Hematopoietic multipotent progenitor cell treated with erythropoietin and hydrocortisone succinate and interleukin-3 and kit ligand, for 17 days (in vitro differentiated cells): ENCODE measurements at places on chromosomes 7 and 10.

DNA sequence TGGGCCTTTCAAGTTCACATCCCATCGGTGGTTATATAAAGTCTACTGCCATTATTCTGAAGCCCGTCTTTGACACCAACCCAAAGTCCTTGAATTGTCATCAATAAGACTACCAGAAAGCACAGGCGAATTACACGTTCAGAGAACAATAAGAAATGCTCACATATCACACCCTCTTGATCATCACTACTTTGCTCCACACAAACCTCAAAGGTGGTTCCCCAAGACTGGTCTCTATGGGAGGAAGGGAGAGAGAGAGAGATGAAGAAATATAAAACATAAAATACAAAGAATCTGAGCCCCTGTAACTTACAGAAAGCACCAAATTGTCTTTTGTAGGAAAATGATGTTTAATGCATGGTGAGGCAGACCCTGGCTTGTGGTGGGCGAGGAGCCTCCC lies 4.4 kb downstream of the HIPK2 start:
- DNase-seq, result no peak

DNA sequence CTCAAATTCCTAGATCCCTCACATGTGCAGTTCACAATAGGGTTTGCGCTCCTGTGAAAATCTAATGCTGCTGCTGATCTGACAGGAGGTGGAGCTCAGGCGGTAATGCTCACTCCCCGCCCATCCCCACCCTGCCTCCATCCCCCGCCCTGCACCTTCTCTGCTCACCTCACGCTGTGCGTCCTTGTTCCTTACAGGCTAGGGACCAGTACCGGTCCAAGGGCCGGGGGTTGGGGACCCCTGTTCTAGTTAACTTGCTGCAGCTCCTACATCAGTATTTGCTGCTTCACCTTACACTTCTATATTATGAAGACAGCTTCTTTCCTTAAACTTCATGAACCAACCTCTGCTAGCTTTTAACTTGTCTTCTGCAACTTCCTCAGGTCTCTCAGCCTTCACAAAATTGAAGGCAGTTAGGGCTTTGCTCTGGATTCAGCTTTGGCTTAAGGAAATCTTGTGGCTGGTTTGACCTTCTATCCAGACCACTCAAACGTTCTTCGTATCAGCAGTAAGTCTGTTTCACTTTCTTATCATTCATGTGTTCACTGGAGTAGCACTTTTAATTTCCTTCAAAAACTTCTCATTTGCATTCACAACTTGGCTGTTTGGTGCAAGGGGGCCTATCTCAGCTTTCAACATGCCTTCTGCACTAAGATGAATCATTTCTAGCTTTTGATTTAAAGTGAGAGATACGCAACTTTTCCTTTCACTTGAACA lies 1.7 kb upstream of the TNKS2 start:
- peak; percentile 40 for DNase-seq

DNA sequence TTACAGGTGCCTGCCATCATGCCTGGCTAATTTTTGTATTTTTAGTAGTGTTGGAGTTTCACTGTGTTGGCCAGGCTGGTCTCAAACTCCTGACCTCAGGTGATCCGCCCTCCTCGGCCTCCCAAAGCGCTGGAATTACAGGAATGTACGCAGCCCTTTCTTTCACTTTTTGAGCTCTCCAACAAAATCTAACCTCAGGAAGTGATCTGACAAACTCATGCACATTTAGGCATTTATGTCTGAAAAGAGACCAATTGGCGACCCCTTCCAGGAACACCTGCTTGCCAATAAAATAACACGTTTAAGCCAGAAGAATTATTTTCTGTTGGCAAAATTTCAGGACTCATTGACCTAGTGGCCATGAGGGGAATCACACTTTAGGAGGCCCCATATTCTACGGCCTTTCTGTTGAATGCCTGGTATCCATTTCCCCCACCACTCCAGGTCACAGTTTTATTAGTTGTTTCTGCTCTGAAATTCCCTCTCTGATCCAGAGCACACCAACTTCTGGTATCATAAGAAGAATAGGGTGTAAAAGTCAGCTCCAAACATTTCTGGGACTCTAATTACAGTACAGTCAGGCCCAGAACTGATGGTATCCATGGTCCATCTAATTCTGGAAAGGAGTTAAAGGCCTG lies 65.8 kb upstream of the FRMD4A start:
- no peak for DNase-seq

DNA sequence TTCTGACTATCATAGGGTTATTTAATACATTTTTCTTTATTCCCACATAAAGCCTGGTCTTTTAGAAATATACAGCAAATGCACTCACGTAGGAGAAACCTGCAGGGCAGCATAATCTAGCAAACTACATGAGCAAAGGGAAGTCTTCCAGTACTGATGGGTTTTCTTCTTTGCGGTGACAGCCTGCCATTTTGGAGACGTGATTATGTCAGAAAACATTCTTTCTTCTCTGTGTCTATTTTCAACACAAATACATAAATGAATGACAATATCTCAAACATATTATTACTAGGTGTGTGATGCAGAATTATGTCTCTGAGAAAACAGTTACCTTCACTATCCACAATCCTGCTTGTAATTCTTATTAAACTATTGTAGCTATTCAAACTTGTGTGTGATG lies 425.0 kb downstream of the GPAM start:
- no peak for DNase-seq

DNA sequence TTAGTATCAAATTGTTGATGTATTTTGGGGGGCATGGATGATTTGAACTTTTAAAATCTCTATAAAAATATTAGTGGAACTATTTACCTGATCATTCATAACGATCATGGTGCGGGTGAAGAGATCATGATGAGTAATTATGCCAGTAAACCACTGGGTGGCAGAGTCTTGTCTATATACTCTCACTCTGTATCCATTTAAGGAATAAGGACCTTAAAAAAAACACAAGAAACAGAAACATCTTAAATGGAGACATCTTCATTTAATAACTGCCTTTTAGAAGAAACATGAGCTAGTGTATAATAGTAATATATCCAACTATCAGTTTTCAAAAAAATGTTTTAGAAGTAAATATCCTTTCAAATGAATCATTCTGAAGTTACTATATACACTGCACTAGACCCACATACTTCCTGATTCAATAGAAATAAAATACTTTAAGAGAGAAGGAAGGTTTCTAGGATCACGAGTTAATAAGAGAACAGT lies 84.0 kb downstream of the NRBF2 start:
- peak; percentile 84 for DNase-seq

DNA sequence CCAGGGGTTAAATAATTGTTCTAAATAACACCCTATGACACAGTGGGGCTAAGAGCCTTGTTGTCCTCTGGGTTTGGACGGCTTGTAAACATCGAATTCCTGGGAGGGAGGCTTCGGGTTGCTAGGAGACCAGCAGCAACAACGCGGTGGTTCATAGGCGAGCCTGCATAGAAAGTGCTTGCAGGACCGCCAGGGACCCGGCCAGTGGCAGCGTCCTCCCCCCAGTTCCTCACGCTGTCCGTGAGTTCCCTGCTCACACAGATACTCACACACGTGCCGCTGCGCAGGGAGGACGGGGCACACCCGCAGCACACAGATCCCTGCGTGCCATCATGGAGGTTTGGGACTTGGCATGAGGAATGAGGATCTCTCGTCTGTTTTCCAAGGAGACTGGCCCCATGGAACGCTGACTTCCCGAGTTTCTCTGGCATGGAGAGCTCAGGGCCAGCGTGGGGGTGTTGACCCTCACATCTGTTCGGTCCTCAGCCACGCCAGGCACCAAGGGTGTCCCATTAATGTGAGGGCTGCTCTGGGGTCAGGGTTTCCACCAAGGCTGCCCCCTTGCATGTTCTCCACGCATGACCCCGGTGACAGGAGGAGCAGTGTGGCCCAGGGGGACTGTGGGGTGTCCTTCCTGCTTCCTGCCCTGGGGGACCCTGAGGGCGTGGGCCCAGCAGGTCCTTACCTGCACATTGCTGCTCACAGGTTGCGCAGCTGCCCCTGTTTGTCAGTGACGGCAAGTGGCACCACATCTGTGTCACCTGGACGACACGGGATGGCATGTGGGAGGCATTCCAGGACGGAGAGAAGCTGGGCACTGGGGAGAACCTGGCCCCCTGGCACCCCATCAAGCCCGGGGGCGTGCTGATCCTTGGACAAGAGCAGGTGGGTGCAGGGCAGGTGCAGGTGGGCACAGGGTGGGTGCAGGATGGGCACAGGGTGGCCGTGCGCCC lies 9.7 kb downstream of the NPTX2 start:
- no peak for DNase-seq

- DNase-seq, result no peak
These were observed 203.6 kb downstream of the VTI1A start for GRCh38 chr10:112650588-112651030.

DNA sequence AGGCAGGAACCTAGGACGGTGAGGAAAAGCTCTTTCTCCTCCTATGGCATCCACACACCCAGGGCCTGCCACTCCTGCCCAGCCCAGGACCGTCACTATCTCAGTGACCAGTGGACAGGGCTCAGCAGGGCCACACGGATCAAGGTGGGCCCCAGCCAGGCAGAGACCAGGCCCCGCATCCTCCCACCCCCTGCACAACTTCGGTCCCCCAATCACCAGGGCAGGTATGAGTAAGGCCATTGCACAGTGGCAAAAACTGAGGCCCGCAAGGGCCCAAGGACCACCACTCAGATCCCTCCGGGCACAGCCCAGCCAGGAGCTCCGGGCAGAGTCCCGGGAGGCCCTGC lies 30.3 kb downstream of the OAT start:
- no peak for DNase-seq

- no peak for DNase-seq
These were observed 423.4 kb downstream of the SORCS1 start for GRCh38 chr10:106741006-106741530.

DNA sequence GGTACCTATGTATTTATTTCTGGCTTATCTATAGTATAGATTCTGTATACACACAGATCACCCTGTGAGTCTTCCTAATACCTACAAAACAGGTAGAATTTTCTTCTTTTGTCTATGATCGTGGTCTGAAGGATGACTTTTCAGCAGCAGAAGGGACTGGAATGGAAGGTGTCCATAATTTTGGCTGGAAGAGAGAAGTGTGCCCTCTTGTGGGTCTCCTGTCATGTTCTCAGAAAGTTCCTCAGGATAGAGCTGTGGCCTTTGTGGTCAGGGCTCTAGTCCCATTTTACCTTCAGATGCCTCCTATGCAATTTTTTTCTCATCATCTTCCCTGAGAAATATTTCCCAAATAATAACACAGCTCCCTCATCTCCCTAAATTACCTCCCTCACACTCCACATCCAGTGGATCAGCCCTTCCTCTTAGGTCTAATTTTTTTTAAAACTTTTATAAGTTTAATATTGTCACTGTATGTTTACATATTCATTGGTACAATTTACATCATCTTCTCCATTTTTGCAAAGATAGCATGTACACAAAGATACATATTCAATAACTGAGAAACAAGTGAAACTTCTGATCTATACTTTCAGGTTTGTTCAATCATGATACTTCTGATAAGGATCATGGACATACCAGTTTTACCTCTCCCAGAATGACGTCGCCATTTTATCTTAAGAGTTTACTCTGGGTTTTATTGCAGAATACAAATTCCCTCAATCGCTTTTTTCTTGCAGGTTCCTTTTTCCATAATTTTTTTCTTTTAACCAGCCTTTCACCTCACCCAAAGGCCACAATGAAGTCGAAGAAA lies 112.7 kb downstream of the REEP3 start:
- DNase-seq, result no peak

GRCh38 chr7:20514364-20514763 lies 101.1 kb upstream of the ABCB5 start:
- DNase-seq, result peak; percentile 13

GRCh38 chr10:3179174-3179573 lies 6.6 kb upstream of the PITRM1 start:
- no peak for DNase-seq

GRCh38 chr7:149872419-149873073 lies 1.2 kb upstream of the ATP6V0E2 start:
- no peak for DNase-seq

- DNase-seq, result no peak
These were observed at the start of gene HTR5A for GRCh38 chr7:155069992-155070751. HTR5A (plus strand) TSS chr7:155070324; CDS start chr7:155070900, 576 bp downstream.

- DNase-seq, result no peak
These were observed 72.6 kb downstream of the MKX start for GRCh38 chr10:27673065-27673464.

GRCh38 chr7:30502470-30503251 lies 2.0 kb downstream of the GGCT start:
- DNase-seq, result no peak

GRCh38 chr7:25029075-25029474 lies 49.1 kb upstream of the OSBPL3 start:
- no peak for DNase-seq

GRCh38 chr10:104642658-104643302 lies 1.7 kb downstream of the SORCS3 start:
- no peak for DNase-seq
